ENCODE measurements at places on chromosomes 5 and 9. TPM values are rescaled to one million over a fixed set of nuclear protein-coding genes. Genes with fewer than 3 reads are reported as not detected.
A peak's percentile ranks its signal among the peaks of the same experiment; 100 is the strongest.

GRCh38 chr9:89664896-89665329 lies 60.1 kb downstream of the GADD45G start:
- H3K4me1 ChIP-seq, result peaks cover 25% of the 10 kb centered on the region
- DNase-seq, result peak; percentile 66
- H3K4me3 ChIP-seq, result no peak overlapping the region
- H3K27ac ChIP-seq, result peak overlapping the region; percentile 79
- H3K36me3 ChIP-seq, result no peaks in the 10 kb centered on the region
- no peaks in the 10 kb centered on the region for H3K27me3 ChIP-seq

DNA sequence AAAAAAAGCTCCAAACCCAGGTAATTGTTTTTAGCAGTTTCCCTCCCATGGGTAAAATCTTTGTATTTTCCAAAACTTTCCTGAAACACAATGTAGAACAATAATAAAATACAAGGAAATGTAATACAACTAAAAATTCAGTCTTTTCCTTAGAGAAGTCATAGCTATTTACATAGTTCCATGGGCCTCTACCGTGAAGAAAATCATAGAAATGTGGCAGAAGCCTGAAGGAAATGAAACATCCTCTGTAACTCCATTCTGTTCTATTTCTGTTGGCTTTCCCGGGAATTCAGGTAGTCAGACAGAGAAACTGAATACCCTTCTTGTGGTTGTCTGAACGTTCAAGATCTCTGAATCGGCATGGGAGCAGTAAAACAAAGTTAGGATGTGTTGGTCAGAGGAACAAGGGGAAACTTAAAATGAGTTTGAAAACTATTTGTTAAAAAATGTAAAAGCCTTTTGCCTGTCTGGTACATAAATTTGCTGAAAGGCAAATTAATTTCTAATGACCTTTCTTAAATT lies 202.4 kb upstream of the ZNF608 start:
- H3K36me3 ChIP-seq, result no peaks in the 10 kb centered on the region
- H3K4me1 ChIP-seq, result peaks cover 8% of the 10 kb centered on the region
- no peak overlapping the region for H3K4me3 ChIP-seq

GRCh38 chr5:171783051-171783450 lies 2.6 kb upstream of the SMIM23 start:
- H3K4me1 ChIP-seq, result no peaks in the 10 kb centered on the region
- DNase-seq, result no peak
- H3K4me3 ChIP-seq, result no peak overlapping the region
- no peak overlapping the region for H3K27ac ChIP-seq
- H3K27me3 ChIP-seq, result no peaks in the 10 kb centered on the region

The C5orf34 gene
- total RNA-seq, result 5.9 TPM

The GPRIN1 gene
- total RNA-seq, result 0.97 TPM

DNA sequence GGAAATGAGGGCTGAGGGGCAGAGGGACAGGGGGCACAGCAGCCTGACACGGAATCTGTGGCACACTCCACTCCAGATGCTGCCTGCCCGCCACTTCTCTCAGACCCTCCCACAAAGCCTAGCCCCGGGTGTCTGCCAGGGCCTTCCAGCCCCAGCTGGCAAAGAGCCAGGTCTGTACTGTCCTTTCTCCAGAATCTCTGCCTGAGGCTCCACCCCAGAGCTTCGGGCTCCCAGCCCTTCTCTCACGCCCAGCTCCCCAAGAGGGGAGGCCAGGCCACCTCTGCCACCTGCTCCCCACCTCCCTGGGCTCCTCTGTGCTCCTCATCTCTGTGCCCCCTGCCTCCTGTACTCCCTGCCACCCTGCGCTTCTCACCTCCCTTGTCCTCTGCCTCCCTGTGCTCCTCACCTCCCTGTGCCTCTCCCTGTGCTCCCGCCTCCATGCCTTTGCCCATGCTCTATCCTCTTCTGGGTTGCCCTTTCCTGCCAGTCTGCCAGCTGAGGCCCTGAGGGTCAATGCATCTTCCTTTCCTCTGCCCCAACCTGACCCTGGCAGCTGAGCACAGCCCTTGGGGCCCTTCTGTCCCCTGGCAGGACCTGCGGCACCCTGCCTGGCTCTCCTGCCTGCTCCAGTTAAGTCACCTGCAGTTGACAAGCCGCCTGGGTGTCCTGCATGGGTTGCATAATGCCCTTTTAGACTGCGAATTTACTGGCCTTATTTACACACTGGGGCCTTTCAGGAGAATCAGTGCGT lies 36.4 kb downstream of the RASGEF1C start:
- peak; percentile 81 for DNase-seq
- H3K4me3 ChIP-seq, result no peak overlapping the region
- no peaks in the 10 kb centered on the region for H3K36me3 ChIP-seq

- DNase-seq, result no peak
- no peak overlapping the region for H3K27ac ChIP-seq
- H3K4me3 ChIP-seq, result no peak overlapping the region
- no peaks in the 10 kb centered on the region for H3K36me3 ChIP-seq
- H3K27me3 ChIP-seq, result no peaks in the 10 kb centered on the region
- no peaks in the 10 kb centered on the region for H3K4me1 ChIP-seq
Observed at GRCh38 chr9:76475686-76476085, 16.7 kb downstream of the GCNT1 start.

DNA sequence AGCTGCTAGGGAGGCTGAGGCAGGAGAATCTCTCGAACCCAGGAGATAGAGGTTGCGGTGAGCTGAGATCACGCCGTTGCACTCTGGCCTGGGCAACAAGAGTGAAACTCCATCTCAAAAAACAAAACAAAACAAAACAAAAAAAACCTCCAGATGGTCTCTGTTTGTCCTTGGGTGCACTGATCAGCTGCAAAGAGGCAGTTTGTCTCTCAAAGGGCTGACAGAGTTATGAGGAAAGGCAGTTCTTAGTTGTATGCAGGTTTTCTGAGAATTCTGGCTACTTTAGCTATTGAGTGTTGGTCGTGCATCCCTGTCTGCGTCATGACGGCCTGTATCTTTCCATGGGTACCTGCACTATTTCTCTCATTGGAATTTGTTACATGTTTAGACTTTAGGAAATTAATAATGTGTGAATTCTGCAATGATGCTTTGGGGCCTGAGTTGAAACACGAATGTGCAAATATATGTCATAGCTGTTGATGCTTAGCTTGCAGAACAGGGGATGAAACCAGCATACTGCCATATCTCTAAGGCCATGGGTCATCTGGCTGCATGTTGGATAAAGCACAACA lies 18.2 kb downstream of the OR2S2 start:
- H3K27ac ChIP-seq, result no peak overlapping the region
- H3K36me3 ChIP-seq, result no peaks in the 10 kb centered on the region
- H3K4me1 ChIP-seq, result no peaks in the 10 kb centered on the region
- H3K4me3 ChIP-seq, result no peak overlapping the region
- no peaks in the 10 kb centered on the region for H3K27me3 ChIP-seq

DNA sequence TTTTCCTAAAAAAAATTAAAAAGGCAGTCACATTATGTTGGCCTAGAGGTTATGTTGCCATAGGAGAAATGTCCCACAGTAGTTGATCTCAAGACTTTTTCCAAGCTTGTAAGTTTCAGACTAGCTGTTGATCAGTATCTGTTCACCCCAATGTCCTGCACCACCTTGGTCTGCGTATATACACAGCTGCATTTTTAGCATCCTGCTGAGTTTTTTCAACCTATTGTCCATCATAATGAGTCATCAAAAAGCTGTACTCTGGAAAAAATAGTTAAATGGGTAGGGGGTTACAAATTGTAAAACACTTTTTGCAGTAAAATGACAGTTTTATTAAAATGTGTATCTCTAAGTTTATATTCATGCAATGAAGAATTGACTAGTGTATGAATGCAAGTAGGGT lies 53.2 kb upstream of the TMEM171 start:
- H3K27ac ChIP-seq, result no peak overlapping the region
- H3K36me3 ChIP-seq, result peaks cover 7% of the 10 kb centered on the region
- DNase-seq, result no peak
- no peak overlapping the region for H3K4me3 ChIP-seq
- H3K27me3 ChIP-seq, result no peaks in the 10 kb centered on the region
